Heart left ventricle (tissue), 16 donors: ENCODE measurements at places on chromosomes 7 and 10. TPM values are rescaled to one million over a fixed set of nuclear protein-coding genes. Genes with fewer than 3 reads are reported as not detected.

DNA sequence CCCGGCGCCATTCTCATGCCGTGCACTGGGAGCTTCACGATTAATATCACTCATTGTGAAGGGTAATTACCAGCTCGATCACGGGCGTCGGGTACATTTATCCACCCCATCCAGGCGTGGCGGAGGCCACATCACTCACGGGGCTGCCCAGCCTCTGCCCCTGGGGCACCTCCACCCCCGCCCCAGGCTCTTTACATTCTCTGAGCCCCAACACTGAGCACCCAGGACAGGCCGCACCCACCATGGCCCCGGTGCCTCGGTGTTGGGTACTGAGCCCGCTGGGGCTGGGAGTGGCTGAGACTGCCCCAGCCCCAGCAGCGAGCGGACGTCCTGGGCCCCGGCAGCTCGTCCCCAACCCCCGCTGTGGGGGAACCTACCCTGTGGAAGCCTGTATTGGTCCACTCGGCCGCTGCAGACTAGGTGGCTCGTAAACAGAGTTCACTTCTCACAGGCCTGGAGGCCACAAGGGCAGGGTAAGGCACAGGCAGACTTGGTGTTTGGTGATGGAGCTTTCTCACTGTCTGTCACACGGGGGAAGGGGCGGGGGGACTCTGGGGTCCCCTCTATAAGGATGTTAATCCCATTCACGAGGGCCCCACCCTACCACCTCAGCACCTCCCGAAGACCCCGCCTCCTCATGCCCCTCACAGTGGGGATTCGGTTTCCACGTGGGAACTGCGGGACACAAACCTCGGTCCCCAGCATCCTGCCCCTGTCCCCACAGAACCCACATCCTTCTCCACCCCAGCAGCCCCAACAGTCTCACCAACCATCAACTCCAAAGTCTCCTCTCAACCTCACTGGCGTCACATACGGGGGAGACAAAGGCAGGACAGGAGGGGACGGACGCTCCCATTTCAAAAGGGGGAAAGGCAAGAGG is 184.1 kb downstream of the ELFN1 start:
- DNase-seq: no peak

DNA sequence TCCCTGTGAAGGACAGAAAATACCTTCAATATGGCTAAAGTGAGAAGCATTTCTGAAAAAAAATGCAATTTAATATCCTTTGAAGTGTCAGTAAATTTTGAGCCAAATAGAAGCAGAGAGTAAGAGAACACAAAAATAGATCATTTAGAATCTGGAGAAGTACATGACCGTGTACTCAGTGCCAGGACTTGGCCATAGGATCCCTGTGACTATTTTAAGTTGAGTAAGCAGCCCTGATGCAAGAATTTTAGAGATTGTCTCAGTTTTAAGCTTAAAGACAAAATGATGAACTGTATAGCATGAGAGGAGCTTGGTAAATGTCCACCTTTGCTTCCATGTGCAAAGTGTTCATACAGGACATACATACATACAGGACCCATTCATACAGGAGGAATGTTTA is 2.5 kb downstream of the PTER start:
- no peak for DNase-seq

GRCh38 chr10:79417731-79418130 is 27.7 kb downstream of the ZCCHC24 start:
- peak; percentile 21 for DNase-seq

TSPAN33 gene
- total RNA-seq: 7.4 TPM

DNA sequence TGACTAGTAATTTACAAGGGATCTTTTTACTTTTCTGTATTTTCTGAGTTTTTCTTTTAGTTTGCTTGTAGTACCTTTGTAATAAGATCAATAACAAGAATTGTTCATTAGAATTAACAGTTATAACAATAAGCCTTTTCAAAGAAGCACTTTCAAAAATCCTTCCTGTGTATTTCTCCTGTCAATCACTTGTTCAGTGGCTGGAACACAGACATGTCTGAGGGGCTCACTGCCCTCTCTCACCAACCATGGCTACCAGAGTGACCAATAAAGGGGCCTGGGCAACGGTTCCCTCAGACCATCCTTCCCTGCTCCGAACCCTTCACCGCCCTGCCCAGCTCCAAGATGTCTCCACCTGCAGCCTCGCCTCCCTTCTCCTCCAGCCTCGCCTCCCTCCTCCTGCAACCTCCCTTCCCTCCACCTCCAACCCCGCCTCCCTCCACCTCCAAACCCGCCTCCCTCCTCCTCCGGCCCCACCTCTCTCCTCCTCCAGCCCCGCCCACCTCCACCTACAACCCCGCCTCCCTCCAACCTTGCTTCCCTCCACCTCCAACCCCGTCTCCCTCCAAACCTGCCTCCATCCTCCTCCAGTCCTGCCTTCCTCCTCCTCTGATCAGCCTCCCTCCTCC is 353.4 kb downstream of the TNS3 start:
- no peak for DNase-seq

GRCh38 chr10:104762793-104763192 is 121.7 kb downstream of the SORCS3 start:
- no peak for DNase-seq
